ENCODE measurements at places on chromosomes 4 and X.

DNA sequence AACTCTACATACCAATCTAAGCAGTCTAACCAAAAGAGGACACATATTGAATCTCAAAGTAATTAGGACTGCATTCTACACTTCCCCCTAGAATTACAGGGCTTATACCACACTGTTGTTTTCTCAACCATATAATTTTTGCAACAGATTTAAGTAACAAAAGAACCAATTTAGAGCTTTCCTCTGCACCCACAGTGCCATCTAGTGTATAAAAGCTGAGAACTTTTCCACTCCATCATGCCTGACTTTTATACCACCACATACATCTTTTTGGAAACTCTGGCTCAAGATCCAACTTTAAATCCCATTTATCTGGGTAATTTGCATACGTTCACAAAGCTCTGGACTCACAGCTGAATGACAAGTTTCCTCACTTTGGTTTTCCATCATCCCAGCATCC, 99.5 kb downstream of the EFHC2 start:
- DNase-seq = no peak

GRCh38 chrX:32397562-32398216, 813.7 kb downstream of the DMD start:
- no peak for DNase-seq

GRCh38 chr4:145420595-145421214, 60.9 kb upstream of the SMAD1 start:
- no peak for DNase-seq

DNA sequence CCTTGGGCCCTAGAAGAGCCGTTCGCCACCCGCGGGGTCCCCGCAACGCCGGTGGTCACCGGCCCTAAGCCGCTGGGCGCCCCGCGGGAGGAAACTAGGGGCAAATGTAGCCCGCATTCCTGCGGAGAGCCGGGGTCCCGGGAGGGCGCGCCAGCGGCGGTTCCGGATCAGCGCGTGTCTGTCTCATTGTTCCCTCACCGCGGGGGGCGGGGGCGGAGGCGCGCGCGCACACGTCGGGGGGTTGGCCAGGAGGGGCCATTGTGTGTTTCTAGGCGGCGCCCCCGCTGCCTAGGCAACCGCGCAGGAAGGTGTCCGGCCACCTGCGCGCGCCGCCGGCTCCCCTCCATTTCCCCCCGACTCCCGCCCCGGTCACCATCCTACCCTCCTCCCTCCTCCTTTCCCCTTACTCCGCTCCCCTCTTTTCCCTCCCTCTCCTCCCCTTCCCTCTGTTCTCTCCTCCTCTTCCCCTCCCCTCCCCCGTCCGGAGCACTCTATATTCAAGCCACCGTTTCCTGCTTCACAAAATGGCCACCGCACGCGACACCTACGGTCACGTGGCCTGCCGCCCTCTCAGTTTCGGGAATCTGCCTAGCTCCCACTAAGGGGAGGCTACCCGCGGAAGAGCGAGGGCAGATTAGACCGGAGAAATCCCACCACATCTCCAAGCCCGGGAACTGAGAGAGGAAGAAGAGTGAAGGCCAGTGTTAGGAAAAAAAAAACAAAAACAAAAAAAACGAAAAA, 789 bp upstream of the DDX3X start:
- DNase-seq = peak; percentile 79

- DNase-seq = no peak
Observed at GRCh38 chr4:88610771-88611170, 18.5 kb downstream of the HERC3 start.

DNA sequence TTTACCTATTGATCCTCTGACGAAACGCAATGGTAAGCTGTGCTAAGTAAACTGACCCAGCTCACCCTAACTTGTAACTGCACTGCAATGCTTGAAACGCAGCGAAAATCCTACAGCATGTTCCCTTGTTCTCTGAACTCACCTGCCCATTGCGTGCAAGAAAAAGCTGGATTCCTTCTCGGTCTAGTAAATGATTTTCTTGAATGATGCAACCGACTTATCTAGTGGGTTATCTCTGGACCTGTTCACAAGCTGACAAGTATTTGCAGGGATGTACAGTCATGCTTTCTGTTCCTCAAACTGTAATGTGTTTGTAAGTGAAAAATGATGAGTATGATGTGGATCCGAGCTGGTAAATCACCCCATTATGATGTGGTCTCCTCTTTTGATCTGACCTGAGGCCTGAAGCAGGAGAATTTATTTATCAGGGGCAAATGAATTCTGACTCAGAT, 140.1 kb downstream of the BTC start:
- DNase-seq = no peak

DNA sequence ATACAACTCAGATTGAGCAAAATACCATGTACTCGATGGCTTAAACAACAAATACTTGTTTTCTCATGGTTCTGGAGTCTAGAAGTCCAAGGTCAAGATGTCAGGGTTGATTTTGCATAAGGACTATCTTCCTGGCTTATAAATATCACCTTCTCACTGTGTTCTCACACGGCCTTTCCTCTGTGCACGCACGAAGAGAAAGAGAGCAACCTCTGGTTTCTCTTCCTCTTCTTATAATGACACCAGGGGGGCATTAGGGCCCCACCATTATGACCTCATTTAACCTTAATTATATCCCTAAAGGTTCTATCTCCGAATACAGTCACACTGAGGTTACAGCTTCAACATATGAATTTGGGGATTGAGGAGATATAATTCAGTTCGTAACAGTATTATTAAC, 504.0 kb downstream of the MAGEE1 start:
- DNase-seq = no peak

- DNase-seq = no peak
Observed at GRCh38 chr4:53548662-53549061, 42.6 kb downstream of the LNX1 start.

DNA sequence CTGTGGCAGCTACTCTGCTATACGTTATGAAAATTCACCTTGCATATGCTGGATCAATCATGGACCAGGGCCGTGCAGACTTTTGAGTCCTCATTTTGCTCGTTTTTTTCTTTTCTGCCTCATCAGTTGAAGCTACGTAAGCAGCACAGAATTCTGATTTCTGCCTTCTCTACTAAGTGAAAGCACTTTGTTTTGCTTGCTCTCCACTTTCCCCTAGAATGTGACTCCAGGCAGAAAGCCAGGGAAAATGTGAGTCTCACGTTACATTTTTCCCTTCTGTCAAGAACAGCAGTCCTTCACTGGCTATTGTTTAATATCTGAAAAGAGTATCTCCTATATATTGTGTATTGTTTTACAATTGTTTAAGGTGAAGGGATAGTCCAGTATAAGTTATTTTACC, 1840.1 kb downstream of the PCDH7 start:
- no peak for DNase-seq

- no peak for DNase-seq
Observed at GRCh38 chr4:185536411-185536709, 1.1 kb upstream of the PDLIM3 start.

DNA sequence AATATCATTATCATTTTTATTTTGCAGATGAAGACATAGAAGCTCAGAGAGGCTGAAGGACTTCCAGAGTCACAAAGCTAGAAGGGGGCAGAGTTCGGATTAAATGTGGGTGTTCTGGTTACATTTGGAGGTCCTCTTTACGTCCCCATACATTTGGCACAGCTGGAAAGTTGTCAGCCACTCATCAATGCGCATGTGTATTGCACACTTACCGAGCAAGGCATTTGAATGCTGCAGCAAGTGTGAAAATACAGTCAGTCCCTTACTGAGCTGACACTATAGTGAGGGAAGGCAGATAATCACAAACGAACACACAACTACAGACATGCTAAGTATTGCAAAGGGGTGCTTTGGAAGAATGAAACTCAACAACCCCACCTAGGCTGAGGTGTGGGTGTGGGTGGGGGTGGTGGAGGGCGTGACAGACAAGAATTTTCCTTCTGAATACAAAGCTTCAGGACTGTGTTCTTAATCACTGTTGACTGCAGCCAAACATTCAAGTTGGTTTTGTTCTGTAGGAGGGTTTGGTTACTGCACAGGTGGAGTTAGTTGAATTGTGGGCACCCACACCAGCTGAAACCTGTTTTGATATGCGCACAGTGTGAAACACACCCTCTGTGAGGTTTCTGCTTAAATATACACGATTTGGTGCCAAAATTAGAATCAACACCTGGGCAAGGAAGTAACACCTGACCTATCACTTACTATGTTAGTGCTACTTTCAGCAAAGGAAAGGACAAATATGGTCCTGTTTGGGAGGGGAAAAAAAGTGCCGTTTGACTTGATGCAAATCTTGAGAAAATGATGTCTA, 72.4 kb downstream of the COQ2 start:
- DNase-seq = peak; percentile 20

GRCh38 chr4:92528541-92528940, 224.8 kb downstream of the GRID2 start:
- no peak for DNase-seq

DNA sequence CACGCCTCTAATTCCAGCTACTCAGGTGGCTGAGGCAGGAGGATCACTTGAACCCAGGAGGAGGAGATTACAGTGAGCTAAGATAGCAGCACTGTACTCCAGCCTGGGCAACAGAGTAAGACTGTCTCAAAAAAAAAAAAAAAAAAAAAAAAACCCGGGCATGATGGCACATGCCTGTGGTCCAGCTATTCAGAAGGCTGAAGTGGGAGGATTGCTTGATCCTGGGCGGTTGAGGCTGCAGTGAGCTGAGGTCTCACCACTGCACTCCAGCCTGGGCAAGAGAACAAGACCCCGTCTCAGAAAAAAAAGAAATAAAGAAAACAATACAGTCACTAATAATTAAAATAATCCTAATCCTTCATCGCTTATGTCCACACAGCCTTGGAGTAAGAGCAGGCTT, 68.1 kb downstream of the APBB2 start:
- DNase-seq = no peak

DNA sequence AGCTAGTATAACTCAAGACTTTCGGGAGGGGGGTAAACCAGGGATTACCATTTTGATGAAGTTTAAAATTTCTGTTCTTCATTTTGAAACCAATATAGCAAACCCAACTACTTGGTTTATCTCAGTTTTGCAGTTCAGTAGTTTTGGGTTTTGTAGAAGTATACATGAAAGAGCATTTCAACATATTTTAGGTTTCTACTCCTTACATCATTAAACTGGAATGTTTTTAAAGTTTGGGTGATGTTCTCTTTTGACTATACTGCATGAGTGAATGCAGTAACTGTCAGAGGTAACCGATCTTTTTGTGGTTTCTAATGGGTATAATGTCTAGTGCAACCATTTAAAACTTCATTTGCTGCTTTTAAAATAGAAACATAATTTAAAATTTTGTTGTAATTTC, 248.3 kb upstream of the MAD2L1 start:
- DNase-seq = no peak

DNA sequence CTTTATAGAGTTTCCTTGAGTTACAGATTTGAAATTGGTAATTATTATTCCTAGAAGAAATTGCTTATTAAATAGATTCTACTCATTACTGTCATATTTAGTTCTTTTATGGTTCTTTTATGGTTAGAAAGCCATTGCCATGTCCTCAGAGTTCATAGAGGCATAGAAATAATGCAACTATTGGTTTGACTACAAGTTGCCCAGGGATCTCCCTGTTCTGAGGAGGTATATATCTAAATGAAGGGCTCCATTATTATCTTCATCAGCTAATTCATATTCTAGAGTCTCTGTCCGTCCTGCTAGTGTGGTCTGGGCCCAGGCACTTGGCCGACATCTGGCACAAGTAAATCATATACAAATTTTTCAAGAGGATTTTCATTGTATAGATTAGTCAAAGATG, 535.7 kb downstream of the PPP4R3C start:
- no peak for DNase-seq

GRCh38 chr4:113978561-113979147, 793 bp downstream of the ARSJ start:
- no peak for DNase-seq

GRCh38 chr4:168853770-168854169, 156.3 kb downstream of the CBR4 start:
- no peak for DNase-seq
